Stimulated activated CD8-positive, alpha-beta memory T cell treated with anti-CD3 and anti-CD28 coated beads, Interleukin-7, amount 100 ng/mL, for 1 hour (primary cell): ENCODE measurements at places on chromosomes 4 and X.

DNA sequence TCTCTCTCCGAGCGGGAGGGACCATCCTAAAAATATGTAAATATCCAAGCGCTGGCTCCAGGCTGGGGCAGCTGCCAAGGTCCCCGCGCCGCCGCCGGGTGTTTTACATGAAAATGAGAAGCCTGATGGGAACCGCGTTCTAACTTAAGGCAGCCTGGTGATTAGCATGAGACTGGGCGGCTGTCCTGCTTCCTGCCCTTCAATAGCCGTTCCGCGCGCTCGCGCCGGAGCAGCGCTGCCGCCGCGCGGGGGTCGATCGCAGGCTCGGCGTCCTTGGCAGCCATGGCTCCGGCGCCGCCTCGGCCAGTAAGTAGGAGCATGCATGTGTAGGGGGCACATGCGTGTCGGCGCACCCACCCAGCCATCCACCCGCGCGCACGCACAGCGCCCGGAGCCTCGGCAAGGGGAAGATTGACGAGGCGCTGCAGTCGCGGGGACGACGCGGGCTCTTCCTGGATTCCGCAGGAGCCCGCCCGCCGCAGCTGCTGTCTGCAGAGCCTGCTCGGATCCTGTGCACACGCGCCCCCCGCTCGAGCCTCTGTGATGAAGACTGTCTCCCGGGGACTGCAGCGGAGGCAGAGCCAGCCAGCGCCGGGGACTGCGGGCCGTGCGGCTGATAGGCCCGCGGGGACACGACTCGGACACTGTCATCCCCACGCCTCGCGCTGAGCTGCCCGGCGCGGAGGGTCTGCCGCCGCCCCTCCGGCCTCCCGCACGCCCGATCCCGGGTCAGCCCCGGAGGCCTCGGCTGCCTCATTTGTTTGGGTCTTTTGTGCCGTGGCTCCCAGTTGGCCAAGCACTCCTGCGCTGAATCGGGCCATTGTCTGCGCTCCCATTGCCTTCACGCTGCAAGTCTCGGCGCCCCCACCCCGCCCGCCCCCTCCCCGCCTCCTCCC, 734 bp downstream of the STOX2 start:
- no peak for DNase-seq

GRCh38 chr4:26837993-26838842, 22.4 kb upstream of the STIM2 start:
- DNase-seq: no peak

GRCh38 chr4:77600521-77601451, 4.8 kb upstream of the CXCL13 start:
- DNase-seq: no peak

DNA sequence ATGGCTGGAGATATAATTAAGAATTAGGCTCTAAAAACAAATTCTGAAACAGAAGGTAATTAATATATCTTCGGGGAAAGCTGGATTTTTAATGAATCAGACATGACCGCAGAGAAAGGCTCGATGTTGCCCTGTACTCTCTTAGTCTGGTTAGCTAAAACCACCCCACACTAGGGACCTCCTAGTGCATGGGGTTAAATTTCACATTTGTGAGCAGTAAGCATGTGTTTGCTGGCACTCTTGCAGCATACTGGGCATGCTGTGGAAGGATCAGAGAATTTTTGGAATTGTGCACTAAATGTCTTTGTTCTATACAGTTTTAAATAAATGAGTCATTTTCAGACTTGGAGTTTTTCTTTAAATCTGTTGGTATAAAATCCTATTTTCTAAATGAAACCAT, 475.6 kb upstream of the FTHL17 start:
- no peak for DNase-seq

GRCh38 chr4:121799867-121800501, 1.1 kb upstream of the EXOSC9 start:
- no peak for DNase-seq

GRCh38 chr4:14069886-14070285, 442.4 kb upstream of the BOD1L1 start:
- DNase-seq: no peak

GRCh38 chr4:64158648-64159326, 250.5 kb downstream of the TECRL start:
- no peak for DNase-seq

DNA sequence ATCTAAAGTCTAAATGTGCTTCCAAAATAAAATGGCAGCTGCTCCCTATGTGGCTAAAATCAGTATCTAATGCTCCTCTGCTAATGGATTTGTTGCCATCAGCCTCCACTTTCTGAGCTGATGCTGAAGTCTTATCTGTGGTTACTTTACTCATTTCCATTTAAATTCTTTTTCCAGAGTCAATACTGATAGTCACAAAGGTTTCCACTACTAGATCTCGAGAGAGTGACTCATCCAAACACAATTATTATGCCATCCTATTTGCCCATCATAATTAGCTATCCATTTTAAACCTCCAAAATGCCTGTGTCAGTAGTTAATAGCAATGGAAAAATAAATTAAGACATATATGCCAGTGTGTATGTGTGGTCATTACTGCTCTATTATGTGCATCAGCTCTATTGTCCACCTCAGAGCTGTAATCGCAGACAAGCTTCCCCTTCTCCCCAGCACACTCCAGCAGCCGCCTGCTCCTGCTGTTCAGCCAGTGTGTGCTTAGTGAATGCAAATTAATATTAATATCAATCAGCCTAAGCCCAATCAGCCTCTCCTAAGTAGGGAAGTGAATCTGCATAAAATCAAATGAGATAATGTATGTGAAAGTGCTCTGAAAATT, 199.8 kb upstream of the ZIC3 start:
- no peak for DNase-seq

GRCh38 chr4:7890635-7891393, 48.8 kb downstream of the AFAP1 start:
- DNase-seq: no peak

- no peak for DNase-seq
Observed at GRCh38 chr4:25180524-25181131, 20.4 kb upstream of the SEPSECS start.

GRCh38 chr4:85555206-85555605, 80.3 kb downstream of the ARHGAP24 start:
- no peak for DNase-seq

DNA sequence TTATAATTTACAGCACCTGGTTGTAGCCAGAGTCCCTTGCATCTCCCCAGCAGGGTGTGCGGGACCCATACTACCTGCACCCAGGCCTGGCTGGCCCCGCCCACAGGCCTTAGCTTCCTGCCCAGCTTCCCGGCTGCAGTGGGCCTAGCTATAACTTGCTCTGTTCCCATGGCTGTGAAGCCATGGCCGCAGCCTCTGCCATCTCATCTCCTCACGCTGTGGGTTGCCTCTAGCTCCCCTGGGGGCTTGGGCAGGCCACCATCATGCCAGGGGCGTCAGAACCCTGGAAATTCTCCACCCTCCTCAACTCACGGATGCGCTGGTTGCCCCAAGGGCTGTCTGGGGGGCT, 26.1 kb upstream of the SORBS2 start:
- no peak for DNase-seq

- no peak for DNase-seq
Observed at GRCh38 chrX:44228621-44229020, 114.9 kb downstream of the EFHC2 start.

GRCh38 chr4:106493086-106493485, 124.5 kb upstream of the GIMD1 start:
- DNase-seq: no peak

- DNase-seq: no peak
Observed at GRCh38 chrX:150225756-150226155, 137.4 kb upstream of the MAMLD1 start.

DNA sequence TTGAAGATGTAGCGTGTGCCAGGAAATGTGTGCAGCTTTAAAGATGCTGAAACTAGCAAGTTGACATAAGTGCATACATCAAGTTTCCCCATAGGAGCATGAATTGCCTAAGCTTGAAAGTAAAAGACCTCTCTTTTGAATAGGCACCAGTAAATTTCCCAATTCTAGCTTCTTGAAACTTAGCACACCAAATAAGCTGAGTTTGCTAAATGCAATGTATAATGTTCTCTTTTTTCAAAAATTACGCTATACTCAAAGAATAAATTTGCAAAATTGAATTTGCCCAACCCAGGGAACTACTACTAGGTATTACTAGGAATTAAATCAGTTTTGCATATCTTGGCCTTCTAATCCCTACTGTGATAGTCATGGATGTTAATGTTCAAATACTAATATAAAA, 923.9 kb upstream of the LCORL start:
- no peak for DNase-seq

GRCh38 chr4:151700566-151701316, 60.1 kb downstream of the GATB start:
- no peak for DNase-seq

- no peak for DNase-seq
Observed at GRCh38 chr4:100836929-100837328, 319.1 kb upstream of the EMCN start.

- no peak for DNase-seq
Observed at GRCh38 chr4:19684084-19684483, 567.6 kb upstream of the SLIT2 start.

DNA sequence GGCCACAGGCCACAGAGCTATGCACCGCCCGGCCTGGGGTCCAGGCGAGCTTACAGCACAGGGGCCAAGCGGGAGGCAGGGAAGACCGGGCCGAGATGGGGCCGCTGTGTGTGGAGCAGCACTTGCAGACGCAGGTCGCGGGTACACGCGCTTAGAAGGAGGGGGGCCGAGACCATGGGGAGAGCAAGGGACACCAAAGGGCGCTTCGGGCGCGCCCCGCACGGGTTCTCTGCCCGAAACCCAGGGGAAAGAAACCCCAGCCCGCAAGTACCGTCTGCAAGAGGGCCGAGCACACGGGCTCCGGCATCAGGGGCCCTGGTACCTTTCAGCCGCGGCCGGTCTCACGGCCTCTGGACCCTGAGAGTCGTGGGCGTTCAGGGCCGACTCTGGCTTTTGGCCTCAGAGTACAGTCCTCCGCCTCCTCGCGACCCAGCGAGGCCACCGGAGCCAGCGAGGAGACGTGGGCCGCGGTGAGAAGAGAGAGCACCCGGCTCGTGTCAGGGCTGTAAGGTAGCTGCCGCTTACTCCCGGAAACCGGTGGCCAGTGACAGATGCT, 342 bp downstream of the EOLA2 start:
- no peak for DNase-seq

- no peak for DNase-seq
Observed at GRCh38 chrX:110163488-110163887, 154.4 kb downstream of the AMMECR1 start.

DNA sequence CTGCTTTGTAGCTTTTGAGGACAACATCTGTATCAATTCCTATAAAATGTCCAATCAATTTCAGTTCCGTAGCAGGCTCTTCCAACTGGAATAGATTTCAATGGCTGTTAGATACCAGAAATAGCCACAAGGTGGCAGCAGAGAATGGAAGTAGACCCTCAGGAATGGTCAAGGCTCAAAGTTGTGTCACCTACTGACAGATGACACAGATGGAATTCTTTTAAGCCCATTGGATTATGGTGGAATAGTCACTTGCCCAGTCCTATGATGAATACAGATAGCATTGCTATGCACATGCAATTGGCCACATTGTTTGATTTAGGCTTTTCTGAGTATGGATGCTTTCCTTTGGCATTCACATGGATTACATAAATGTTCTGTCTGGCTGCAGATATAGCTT, 130.4 kb upstream of the RADX start:
- no peak for DNase-seq

GRCh38 chr4:8731364-8731763, 138.8 kb downstream of the CPZ start:
- DNase-seq: no peak

- DNase-seq: no peak
Observed at GRCh38 chr4:181350615-181351415, 892.4 kb upstream of the TENM3 start.

DNA sequence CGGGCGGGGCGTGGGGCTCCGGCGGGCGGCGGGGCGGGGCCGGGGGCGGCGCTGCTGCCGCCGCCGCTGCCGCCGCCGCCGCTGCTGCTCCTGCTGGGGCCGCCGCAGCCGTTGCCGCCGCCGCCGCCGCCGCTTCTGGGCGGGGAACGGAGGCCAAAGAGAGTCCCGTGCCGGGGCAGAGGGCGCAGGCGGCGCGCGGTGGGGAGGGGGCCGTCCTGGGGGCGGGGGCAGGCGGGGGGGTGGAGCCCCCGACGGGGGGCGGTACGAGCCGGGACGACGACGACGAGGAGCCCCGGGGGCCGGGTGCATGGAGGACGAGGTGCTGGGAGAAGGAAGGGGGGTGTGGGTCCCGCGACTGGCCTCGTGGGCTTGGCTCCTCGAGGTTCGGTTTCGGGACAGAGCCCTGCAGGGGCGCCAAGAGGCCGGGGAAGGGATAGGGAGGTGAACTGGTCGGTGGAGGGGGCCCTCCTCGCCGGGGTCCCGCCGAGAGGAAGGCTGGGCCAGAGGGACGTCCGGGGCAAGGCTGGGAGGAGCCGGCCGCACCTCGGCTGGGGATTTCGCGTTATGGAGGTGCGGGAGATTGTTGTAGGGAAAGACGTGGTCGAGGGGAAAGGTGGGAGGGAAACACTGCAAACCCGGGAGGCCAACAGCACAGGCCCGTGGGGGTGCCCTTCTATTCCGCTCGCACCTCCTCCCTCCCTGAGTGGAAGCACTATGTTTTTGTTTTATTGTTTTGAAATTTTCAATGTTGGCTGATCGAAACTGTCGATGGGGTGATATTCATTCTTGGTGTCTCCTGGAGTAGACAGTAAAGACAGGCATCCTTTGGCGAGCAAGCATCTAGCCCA, 1.9 kb downstream of the BCORL1 start:
- no peak for DNase-seq

DNA sequence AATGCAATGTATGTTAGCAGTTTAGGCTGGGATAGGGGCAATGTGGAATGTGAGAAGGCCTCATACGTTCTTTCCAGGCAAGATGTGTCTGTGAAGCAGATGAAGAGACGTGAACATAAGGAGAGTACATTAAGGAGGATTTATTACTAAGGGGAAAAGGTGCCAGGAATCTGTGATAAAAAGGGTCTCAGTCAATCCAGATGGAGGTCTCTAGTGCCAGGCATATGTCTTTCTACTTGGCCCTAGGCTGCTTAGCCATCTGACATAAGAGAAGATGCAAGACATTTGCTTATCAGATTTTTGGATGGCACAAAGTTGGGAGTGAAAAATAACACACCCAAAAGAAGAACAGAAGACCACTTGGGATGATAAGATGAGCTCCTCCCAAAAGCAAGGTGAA, 93.0 kb upstream of the PRKG2 start:
- DNase-seq: no peak

DNA sequence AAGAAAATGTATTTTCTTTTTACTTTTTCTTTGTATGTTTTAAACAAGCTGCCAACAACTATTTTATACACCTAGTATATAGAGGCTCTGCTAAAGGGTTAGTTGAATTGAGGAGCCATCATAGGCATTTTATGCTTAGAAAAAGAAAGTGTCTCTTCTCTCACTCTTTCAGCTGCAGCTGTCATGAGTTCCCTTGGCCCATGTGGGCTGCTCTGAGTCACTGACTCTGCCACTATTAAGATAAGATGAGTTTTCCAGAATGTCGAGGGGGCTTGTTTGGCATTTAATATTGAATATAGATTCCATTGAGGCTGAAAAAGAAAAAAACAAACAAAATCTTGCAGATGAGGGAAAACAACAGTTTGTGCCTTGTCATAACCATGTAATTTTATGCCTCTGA, 126.0 kb upstream of the PAQR3 start:
- DNase-seq: no peak
